Activated T-helper 1 cell treated with Interleukin-2 at 50 U/mL for 16 hours (primary cell): ENCODE measurements at places on chromosomes 6 and 20.

DNA sequence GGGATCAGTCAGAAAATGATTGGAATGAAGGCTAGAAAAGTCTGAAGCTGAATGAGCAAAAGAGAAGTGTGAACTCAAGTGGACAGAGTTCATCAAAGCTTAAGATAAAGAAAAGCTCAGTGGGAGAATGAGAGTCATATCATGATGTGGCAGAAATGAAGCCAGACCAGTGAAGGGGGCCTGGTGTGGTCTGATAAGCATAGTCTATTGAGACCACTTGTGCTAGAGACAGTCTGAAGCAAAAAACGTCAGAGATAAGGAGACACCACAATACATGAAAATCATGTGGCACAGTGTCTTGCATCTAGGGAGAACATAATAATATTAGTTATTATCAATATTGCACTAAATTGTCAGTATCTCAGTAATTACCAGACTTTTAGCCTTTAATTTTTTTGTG is 601.5 kb downstream of the UTRN start:
- no peak for DNase-seq

DNA sequence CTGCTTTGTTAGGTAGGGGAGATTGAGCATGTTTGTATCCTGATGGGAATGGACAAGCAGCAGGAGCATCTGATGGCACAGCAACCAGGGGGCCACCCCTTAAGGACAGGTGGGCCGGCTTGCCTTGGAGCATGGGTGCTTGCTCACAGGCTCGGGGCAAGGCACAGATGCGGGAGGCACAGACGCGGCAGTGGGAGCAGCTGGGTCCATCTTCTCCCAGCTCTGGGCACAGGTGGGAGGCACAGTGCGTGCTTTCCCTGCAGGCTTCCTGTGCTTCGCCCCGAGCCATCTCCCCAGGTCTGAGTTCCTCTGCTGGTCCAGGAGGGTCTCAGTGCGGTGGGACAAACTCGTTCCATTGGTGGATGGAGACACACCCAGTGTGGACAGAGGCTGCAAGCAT is 73.6 kb upstream of the BHLHE23 start:
- no peak for DNase-seq

- no peak for DNase-seq
Observed at GRCh38 chr20:12717061-12717460, 291.7 kb upstream of the SPTLC3 start.

DNA sequence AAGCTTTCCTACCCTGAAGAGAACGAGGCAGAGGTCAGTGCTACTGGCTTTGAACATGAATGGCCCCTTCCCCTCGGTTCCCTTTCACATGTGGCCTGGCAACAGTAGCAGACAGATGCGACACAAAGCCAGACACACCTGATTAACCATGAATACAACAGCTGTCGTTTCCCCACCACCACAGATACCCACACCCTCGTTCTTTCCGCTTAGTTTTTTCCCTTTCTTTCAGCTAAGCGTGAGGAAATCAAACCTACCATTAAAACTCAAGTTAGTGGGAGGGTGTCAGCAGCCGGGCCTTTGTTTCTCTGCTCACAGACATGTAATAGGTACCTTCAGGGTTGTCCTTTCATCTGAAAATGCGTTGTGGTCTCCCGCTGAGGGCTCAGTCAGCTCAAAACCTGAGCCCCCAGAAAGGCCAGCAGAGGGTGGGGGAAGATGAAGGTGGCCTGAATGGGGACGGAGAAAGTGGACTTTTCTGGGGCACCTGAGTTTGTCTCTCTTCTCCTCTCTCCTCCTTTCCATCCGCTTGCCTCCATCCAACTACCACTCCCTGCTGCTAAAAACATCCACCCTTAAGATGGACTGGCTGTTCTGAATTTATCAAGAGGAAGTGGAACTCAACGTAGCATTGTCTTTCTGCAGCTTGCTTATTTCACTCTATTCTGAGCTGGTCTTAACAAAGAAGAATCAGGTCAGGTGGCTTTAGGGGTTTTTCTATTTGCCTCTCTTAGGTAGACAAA is 516.6 kb upstream of the JARID2 start:
- DNase-seq: no peak

- DNase-seq: no peak
Observed at GRCh38 chr20:34675561-34675960, 1.3 kb downstream of the PIGU start.

- no peak for DNase-seq
Observed at GRCh38 chr20:60132827-60133670, 174.8 kb downstream of the CDH26 start.

GRCh38 chr6:13300643-13301590 is 27.4 kb downstream of the TBC1D7 start:
- no peak for DNase-seq

DNA sequence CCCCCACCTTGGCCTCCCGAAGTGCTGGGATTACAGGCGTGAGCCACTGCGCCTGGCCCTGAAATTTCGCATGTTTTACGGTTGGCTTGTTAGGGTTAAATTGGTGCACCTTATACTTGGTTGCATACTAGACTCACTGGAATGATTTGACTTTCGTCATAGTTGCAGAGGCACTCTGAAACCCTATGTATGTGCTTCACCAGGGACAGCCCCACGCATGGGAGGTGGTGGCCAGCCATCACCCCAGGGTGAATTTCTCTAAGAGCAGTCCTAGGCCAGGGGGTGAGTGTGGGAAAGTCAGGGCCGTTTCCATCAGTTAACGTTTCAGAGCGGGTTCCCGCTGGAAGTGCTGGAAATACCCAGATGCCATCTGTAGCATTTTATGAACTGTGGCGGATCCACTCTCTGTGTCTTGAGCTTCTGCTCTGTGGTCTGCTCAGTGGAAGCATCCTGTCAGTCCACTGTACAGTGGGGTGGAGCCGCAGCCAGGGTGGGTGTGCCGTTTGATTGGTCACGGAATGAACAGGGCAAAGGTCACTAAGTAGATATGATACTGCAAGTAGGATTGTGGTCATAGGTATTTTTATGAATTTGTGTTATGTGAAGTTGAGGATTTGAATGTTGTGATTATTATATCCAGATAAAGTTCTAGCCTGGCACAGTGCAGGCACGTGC is 13.2 kb downstream of the DNAJC5 start:
- no peak for DNase-seq

DNA sequence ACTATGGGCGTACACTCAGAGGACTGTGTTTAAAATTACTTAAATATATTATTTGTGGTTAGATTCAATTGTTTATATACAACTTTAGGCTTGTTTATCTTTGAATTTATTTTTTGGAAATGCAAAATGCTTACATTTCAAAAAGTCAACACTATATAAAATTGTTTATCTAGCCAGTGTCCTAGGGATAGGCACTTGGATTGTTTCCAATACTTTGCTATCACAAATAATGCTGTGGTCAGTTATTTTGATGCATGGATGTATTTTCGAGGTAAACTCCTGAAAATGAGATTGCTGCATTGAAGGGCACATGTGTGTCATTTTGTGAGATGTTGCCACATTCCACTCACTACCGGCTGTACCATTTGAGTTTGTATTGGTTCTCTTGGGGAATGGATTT is 213.9 kb downstream of the SLC24A3 start:
- DNase-seq: no peak

DNA sequence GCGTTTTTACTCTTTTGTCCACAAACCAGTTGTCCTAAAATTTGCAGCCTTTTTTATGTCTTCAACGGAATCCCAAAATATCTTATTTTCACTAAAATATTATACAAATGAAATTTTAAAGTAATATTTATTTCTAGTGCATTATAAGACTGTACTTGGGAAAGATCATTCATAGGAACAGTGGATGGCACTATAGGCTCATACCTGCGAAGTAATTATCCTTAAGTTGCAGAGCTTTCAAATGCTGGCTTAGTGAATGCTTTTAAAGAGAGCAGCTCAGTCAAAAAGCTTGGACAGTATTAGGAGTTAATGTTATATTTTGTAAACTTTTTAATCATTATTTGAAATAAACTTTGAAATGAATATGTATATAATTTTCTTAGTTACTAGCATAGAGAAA is 254.9 kb downstream of the CDKAL1 start:
- DNase-seq: no peak

- no peak for DNase-seq
Observed at GRCh38 chr20:49893242-49894072, 21.9 kb downstream of the SPATA2 start.

GRCh38 chr6:167746390-167746907 is 80.3 kb upstream of the AFDN start:
- no peak for DNase-seq

DNA sequence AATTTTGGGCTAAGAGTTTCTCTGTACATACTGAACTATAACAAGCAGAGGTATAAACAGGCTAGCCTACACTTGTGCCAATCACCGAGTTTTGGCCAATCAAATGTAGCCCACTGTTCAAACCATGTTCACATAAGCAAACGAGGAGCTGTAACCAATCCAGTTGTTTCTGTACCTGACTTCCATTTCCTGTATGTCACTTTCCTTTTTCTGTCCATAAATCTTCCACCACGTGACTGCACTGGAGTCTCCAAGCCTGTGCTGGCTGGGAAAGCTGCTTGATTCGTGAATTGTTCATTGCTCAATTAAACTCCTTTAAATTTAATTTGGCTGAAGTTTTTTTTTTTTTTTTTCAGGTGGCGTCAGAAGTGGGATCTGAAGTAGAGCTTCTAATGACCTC is 332.9 kb downstream of the RNF144B start:
- no peak for DNase-seq

DNA sequence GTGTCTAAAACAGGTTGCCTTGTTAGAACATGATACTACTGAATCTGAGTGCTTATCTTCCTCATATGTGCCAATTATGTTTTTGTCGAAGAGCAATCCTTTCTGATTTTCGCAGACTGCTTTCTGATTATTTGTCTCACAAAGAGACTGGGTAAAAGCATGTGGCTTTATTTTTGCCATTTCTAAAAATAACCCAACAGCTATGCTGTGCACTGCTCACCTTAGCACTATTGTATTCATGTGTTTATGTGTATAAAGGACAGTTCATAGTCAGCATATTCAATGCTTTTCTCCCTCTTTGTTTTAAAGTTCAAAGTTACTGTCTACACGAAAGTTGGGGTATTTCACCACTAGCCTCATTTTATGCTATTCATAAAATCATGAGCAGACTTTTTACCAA is 127.0 kb downstream of the SGK1 start:
- no peak for DNase-seq

- DNase-seq: no peak
Observed at GRCh38 chr20:45946149-45946970, 11.9 kb downstream of the PCIF1 start.

DNA sequence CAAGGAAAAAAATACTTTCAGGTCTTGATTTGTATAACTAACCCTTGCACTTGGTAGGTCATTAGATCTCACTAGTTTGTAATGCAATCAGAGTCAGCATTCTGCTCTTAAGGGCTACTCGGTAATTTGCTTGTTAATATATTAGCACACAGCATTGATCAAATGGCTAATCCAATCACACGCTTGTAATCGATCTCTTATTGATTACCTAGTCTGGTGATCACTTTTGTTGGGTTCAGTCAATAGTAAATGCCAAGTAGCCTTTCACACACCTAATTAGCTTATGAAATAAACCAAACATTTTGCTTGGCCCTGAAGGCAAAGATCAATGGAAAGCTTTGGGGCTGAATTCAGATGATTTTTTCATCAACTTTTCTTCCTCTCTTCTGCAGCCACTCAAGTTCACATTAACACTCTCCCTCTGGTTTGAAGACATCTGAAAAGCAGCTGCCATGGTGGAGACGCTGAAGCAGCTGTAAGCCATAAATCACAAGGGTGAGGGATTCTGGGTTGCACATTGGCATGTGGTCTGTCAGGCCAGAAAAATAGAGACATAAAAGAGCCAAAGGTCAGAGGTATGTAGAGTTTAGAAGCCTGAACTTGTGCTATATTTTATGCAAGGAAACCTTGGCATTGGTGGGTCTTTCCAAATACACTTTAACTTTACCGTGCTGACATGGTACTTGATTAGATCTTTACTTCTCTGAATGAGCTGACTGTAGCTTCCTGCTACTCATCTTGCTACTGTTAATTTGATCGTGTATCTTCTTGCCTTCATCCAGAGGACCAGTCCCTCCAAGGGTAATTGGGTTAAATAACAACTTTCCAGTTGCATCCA is 234.4 kb downstream of the SIM1 start:
- no peak for DNase-seq

DNA sequence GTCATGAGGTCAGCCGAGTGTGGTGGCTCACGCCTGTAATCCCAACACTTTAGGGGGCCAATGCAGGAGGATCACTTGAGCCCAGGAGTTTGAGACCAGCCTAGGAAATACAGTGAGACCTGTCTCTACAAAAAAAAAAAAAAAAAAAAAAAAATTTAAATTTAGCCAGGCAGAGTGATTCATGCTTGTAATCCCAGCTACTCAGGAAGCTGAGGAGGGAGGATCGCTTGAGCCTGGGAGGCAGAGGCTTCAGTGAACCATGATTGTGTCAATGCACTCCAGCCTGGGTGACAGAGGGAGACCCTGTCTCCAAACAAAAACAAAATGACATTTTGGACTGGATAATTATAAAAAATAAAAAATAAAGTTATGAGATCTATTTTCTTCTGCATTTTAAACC is 56.2 kb downstream of the ADGRF1 start:
- DNase-seq: no peak

DNA sequence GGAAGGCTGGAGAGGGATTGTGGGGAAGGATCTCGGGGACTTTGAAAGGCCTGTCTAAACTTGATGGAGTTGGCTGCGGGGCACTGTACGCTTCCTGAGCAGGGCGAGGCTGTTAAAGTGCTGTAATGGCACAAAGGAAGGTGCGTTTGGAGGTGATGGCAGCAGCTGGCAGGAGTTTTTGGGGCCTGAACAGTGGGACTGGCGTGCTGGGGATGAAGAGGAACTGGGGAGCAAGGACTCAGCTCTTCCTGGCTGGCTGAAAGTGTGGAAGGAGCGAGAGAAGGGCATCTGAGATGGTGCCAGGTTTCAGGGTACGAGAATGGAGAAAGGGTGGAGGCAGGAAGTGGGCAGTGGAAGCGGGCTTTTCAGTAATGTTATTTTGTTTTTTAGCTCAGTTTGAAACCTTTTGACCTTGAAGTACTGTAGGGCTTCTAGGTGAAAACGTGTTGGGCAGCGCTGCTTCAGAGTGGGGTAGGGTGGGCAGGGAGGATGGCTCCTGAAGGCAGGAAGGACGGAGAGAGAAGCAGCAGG is 8.0 kb downstream of the TMEM181 start:
- no peak for DNase-seq
